Stimulated activated CD4-positive, alpha-beta T cell treated with anti-CD3 and anti-CD28 coated beads, Interleukin-4, amount 100 ng/mL, for 48 hours (primary cell): ENCODE measurements at places on chromosomes 11 and 22.

GRCh38 chr11:113773416-113774173 is at the start of gene ZW10:
Gene ZW10 (minus strand): TSS chr11:113773692. CDS start chr11:113773666, 26 bp downstream.
- DNase-seq = peak; percentile 91

- DNase-seq = no peak
Measured at GRCh38 chr11:4932751-4933150, 8.6 kb upstream of the OR51G1 start.

GRCh38 chr11:86926975-86927374 is 28.2 kb downstream of the FZD4 start:
- no peak for DNase-seq

- no peak for DNase-seq
Measured at GRCh38 chr11:2138068-2138430, 1.1 kb downstream of the IGF2 start.

DNA sequence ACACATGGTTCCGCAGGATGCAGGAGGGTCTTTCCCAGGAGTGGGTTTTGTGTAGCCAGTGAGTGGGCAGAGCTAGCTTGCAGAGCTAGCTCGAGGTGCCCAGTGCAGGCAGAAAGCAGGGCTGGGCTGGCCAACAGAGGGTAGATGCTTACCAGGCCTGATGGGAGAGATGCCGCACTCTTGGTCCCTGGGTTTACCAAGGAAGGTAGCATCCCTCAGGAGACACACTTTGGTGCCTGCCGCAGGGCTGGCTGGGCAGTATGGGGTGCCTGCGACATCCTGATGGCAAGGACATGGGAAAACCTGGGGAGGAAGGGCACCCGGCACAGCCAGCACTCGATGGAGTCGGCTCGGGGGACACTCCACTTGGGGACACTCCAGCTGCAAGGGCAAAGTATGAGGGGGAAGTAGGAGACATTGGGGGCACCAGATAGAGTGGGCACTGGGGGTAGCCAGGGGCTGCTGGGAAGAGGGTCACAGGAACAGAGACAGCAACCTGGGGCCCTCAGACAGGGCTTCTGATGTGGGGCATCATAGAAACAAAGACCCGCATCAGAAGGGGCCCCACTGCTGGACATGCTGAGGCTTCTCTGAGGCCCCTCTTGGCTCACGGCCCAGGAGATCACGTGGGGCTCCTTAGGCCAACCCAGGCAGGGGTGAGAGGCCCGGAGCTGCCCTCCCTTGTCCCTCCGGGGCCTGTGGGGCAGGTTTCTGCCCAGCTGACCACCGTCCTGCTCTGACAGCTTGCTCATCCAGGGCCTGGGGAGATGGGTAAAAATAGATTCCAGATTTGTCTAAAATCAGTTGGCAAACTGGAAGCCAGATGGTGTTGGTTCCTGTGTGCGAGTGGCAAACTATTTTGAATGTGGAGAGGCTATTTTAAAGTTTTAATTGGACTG is 89.8 kb downstream of the MORC2 start:
- no peak for DNase-seq

GRCh38 chr11:1219834-1220815 is 2.7 kb upstream of the MUC5B start:
- DNase-seq = no peak

DNA sequence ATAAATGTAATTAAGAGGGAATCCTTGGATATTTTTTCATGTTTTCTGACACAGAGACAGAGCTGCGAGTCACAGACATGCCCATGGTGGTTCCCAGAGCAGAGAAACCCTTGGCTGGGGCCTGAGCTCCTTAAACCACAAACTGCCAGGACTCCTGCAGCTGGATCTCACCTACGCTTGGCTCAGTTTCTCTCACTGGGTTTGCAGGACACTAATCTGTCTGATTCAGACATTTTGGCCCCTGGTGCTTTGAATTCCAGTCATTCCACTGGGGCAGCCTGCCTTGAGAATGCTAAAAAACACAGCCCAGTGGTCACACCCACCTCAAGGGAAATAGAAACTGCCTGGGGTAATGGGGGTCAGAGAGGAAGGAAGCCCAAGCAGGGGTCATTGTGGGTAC is 122.6 kb downstream of the CCDC81 start:
- DNase-seq = no peak

- DNase-seq = no peak
Measured at GRCh38 chr11:100949443-100949842, 180.2 kb downstream of the PGR start.

GRCh38 chr22:49999063-49999945 is 13.3 kb downstream of the IL17REL start:
- no peak for DNase-seq

DNA sequence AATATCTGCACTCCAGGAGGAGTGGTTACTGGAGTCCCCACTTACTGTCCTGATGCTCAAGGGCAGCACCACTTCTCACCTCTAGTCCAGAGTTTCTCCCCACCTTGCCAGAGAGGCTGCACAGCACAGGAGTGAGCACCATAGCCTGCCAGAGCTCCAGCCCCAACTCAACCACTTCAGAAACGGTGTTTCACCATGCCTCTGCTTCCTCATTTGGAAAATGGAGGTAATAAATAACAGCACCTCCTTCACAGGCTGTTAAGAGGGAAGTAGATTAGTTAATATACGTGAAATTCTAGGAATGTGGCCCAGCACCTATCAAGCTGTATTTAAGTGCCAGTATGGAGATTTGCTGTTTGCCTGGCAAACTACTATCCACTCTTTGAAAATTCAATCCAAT is 63.0 kb downstream of the GALNT18 start:
- no peak for DNase-seq

DNA sequence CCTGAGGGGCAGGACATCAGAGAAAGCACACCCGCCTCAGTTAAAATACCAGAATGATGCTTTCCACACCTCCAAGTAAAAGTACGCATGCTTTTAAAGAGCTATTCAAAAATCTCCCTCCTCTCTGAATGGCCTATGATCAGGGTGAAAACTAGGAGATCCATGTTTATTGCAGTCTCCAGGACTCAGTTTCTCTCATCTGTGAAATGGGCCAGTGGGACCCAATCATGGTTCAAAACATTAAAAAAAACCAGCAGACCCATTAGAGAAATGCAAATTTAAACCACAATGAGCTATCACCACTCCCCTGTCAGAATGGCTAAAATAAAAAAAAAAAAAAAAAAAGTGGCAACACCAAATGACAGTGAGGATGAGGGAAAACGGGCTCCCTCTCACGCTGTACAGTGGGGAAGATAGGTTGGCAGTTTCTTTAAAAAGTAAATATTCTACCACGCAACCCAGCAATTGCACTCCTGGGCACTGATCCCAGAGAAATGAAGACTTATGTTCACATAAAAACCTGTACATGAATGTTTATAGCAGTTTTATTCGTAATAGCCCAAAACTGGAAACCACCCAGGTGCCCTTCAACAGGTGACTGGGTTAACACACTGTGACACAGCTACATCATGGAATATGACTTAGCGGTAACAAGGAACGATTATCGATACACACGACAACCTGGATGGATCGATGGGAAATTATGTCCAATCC is 242.7 kb downstream of the MN1 start:
- no peak for DNase-seq

GRCh38 chr11:30635401-30635989 is 49.3 kb upstream of the MPPED2 start:
- DNase-seq = no peak

DNA sequence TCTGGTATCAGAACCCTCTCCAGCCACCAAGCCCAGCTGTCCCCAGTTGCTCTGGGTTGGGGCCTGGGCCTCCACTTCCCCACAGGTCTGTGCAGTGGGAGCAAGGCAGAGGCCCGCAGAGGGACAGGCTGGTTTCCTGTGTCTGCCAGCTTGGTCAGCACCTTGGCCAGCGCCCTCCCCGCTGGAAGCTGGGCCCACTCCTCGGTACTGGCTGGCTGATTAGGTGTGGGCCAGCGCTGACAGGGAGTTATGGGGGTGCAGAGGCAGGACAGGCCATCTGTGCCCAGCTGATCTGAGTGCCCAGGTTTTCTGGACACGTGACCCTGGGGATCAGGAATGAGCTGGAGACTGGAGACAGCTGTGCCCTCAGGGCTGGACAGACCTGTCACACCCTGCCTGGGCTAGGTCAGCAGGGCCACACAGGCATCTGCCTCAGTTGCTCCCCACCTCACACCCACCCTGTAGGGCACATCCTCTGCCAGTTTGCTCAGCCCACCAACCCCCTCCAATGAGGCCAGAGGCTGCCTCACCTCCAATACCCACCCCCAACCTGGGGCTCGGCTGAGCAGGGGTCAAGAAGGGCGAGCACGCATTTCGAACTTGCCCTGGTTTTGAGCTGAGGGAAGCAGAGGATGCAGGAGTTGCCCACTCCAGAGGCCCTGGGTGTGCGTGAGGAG is 175.3 kb downstream of the IGLL1 start:
- DNase-seq = no peak

DNA sequence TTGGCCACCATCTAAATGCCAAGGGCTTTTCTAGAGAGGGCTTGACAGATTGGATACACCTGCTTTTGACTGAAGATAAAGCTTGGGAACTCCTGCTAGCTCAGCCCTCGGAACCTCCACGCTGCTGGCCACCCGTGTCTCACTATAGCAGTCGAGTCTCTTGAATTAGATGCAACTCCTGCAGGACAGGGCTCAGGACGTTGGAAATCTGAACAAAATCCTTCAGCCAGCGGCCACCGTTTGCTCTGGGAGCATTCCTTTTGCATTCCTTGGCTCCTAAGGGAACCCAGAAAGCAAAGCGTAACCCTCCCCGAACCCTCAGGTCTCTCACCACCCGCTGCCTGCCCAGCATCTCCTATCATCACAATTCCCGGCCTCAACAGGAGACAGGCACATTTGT is 77.8 kb downstream of the GRIK4 start:
- no peak for DNase-seq

DNA sequence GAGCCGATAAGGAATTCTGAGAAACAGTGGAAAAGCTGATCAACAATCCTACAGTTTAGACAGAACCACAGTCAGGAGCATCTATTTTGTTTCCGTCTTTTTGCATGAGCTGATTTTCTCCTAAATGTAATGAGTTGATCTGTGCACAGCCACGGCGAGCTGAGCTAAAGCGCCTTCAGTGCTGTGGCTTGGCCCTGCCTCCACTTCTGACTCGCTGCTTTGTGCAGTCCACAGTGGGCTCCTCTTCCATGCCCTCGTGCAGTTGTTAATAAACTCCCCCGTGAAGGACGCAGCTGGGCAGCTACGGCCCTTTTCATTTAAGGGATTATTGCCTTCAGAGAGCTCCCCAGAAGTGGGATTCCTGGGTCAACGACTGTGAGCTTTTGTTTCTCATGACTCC is 39.4 kb downstream of the SCUBE1 start:
- no peak for DNase-seq

- no peak for DNase-seq
Measured at GRCh38 chr11:89495951-89496350, 4.8 kb upstream of the NOX4 start.

DNA sequence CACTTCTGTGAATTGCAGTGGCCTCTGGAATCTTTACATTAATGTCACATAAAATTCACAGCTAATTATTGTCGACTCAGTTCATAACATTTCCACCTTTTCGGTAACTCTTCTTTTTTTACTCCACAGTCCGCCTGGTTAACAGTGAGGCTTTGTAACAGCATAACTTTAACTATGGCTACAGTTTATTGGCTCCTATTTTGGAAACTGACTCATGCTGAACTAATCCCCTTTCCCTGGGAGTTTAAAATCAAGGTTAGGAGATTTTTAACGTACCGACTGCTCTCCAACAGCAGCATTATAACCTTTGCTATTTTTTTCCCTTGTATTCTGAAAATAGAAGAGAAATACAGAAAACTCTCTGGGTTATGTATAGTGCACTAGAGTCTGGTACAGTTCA is 3.2 kb upstream of the POGLUT3 start:
- DNase-seq = no peak

DNA sequence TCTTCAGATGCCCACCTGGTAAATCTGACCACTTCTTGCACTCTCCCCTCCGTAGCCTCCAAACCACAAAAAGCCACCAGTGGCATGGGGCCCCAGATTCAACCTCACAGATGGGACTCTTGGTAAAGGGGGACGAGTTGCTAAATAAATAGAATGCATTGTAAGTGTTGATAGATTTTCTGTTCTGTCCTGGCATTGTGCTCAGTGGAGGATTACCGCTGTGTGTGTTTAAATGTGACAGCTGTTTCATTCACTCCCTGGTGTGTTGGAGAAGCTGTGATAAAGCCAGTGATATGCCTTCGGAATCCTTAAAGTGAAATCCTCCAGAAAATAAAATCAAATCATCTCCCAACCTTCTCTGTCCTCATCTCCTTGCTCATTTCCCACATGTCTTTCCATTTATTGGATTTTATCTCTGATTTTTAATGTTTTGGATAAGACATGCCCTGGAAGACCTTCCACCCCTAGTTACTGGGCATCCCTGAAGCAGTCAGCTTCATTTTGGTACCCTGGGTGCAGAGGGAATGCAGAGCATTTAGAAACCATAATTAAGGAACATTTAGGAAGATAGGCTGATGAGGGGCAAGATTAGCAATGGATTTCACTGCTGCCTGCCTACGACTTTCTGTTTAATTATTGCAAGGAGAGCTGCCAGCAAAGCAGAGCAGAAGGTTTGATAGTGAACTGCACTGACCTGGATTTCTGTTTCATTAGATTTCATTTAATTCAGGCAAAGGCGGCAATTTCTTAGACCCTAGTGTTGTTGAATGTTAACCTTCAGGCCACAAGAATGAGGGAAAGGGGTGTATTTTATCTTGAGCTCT is 460.9 kb upstream of the KIRREL3 start:
- DNase-seq = no peak

DNA sequence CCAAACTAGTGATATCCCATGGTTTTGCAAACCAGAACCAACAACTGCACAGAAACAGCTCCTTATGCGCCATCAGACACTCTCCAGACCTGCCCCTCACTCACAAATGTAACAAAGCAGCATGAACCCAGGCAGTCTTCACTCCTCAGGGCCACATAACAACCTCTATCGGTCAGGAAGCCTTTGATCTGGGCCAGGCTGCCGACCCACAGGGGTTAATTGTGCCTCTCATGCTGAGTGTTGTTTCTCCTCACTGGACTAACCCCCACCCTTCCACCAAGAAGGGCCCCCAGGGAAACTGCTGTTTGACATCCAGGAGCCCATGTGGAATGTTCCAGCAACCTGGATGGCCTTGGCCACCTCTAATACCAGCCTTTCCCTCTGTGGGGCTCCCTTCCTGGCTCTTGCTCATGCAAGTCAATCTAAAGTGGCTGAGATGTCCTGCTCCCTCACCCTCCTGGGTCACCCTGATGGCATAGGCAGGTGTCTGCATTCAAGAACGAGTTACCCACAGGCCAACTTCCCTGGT is 7.9 kb upstream of the RGL4 start:
- no peak for DNase-seq

- no peak for DNase-seq
Measured at GRCh38 chr11:15654451-15654850, 539.7 kb downstream of the INSC start.
